ENCODE measurements at places on chromosomes 1 and 21. TPM values are rescaled to one million over a fixed set of nuclear protein-coding genes. Genes with fewer than 3 reads are reported as not detected.

DNA sequence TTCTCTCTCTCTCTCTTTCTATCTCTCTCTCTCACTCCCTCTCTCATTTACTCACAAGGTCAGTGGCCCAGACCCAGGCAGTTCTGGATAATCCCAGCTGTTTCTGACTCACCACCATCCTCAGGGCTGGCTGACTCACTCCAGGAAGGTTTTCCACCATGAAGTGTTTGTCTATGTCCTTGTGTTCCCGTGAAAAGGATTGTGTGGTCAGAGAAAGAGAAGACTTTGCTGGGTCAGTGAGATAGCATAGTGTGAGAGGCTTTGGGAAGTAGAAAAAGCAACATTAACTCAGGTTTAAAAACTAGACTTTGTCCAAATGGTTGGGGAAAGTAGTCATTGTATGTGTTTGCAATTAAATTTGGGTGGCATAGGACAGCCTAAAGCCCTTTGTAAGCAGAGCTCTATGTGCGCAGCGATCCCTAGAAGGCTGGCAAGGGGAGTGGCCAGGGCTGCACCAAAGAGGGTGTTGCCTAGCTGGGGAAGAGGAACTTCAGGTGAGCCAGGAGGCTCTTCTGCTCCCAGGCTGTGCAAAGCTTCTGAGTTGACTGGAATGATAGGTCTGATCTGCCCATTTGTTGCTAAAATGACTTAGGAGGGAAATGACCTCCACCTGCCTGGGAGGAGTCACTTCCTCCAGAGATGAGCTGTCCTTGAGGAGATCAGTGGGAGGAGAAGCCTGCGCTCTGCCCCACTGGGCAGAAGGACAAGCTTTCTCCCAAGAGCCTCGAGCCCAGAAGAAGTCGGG, 4.9 kb upstream of the CAPN2 start:
- peaks cover 9% of the 10 kb centered on the region for H3K27me3 ChIP-seq
- H3K36me3 ChIP-seq, result no peaks in the 10 kb centered on the region
- DNase-seq, result no peak
- no peak overlapping the region for H3K4me3 ChIP-seq
- H3K27ac ChIP-seq, result no peak overlapping the region

- no peaks in the 10 kb centered on the region for H3K27me3 ChIP-seq
- no peak overlapping the region for H3K27ac ChIP-seq
- H3K4me1 ChIP-seq, result peaks cover 22% of the 10 kb centered on the region
- no peak overlapping the region for H3K4me3 ChIP-seq
- peaks cover 10% of the 10 kb centered on the region for H3K36me3 ChIP-seq
These were observed 4.7 kb downstream of the GALE start for GRCh38 chr1:23795676-23796465.

GRCh38 chr1:67627906-67628305, 57.1 kb upstream of the GADD45A start:
- no peak overlapping the region for H3K4me3 ChIP-seq
- H3K36me3 ChIP-seq, result no peaks in the 10 kb centered on the region
- H3K4me1 ChIP-seq, result peaks cover 8% of the 10 kb centered on the region
- peaks cover 3% of the 10 kb centered on the region for H3K27me3 ChIP-seq
- no peak overlapping the region for H3K27ac ChIP-seq

DNA sequence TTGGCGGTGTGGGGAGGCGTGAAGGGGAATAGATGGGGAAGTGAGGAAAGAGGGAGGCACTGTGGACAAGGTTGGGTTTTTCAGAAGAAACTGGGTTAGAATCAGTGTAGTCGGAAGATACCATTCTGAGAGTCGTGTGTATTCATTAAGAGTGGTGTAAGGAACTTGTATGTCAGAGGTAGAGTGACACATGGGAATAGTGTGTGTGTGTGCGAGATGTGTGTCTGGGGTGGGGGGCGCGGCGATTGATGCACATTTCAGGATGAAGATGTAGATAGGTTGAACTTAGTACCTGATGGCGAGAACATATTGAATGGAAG, 878 bp downstream of the SMG7 start:
- H3K4me1 ChIP-seq, result peaks cover 21% of the 10 kb centered on the region
- H3K27ac ChIP-seq, result peak overlapping the region; percentile 98
- H3K36me3 ChIP-seq, result peaks cover 14% of the 10 kb centered on the region
- H3K27me3 ChIP-seq, result no peaks in the 10 kb centered on the region
- H3K4me3 ChIP-seq, result peak overlapping the region; percentile 94

DNA sequence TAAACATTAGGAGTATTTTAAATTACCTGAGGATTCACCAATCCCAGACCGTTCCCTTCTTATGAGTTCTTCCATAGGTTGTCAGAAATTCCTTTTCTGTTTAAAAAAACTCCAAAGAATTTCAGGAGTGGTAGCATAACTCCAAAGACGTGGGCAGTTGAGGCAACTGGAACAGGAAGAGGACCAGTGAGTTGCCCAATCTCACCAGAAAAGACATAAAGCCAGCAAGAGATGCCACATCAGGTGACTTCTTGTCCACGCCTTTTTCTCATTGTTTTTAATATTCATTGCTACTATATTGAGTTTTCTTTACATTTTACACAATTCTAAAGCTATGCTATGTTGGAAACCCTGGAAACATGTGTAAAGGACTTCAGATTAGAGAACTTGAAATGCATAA, 88.1 kb upstream of the JAK1 start:
- peaks cover under 1% of the 10 kb centered on the region for H3K27me3 ChIP-seq
- no peak overlapping the region for H3K4me3 ChIP-seq
- H3K27ac ChIP-seq, result no peak overlapping the region
- peaks cover 15% of the 10 kb centered on the region for H3K36me3 ChIP-seq
- no peak for DNase-seq
- H3K4me1 ChIP-seq, result peaks cover 15% of the 10 kb centered on the region

DNA sequence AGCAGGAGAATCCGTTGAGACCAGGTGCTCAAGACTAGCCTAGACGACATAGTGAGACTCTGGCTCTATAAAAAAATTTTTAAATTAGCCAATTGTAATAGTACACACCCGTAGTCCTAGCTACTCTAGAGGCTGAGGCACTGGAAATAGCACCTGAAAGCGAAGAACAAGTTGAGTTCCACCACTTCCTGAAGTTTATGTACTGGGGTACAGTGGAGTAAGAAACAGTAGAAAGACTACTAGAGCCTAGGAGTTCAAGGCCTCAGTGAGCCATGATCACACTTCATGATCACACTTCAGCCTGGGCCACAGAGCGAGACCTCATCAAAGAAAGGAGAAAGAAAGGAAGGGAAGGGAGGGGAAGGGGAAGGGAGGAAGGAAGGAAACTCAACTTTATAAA, 19.8 kb downstream of the RSBN1 start:
- peak overlapping the region; percentile 93 for H3K27ac ChIP-seq
- no peak for DNase-seq
- H3K4me3 ChIP-seq, result peak overlapping the region; percentile 20
- peaks cover 73% of the 10 kb centered on the region for H3K36me3 ChIP-seq
- H3K27me3 ChIP-seq, result no peaks in the 10 kb centered on the region

- DNase-seq, result peak; percentile 31
- H3K27ac ChIP-seq, result peak overlapping the region; percentile 67
- H3K36me3 ChIP-seq, result peaks cover 4% of the 10 kb centered on the region
- H3K27me3 ChIP-seq, result peaks cover 3% of the 10 kb centered on the region
- peak overlapping the region; percentile 91 for H3K4me3 ChIP-seq
- H3K4me1 ChIP-seq, result peaks cover 21% of the 10 kb centered on the region
These were observed 1.4 kb downstream of the UCK2 start for GRCh38 chr1:165828669-165829329.

DNA sequence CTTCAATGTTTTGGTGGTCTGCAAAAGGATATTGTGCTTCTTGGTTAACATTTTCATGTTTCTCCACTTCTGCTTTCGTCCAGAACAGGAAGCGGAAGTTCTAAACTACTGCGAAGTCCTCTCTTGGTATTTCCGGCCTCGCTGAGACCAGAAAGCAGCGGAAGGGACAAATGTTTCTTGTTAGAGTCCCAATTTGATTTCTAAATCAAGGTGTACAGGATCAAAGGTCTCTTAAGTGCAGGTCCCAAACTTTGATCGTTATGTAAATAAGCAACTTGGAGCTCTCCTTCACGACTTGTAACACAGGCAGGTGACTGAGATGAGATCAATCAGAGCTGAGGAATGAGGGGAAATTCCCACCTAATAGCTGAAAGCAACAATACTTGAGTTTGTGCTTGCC, 40.1 kb upstream of the HMCN1 start:
- no peak for DNase-seq
- H3K36me3 ChIP-seq, result peaks cover 13% of the 10 kb centered on the region
- peak overlapping the region; percentile 61 for H3K4me3 ChIP-seq
- H3K27ac ChIP-seq, result peak overlapping the region; percentile 89

- no peaks in the 10 kb centered on the region for H3K4me1 ChIP-seq
- no peak for DNase-seq
- H3K4me3 ChIP-seq, result no peak overlapping the region
- H3K27me3 ChIP-seq, result no peaks in the 10 kb centered on the region
- H3K27ac ChIP-seq, result no peak overlapping the region
These were observed 221.7 kb downstream of the HHIPL2 start for GRCh38 chr1:222326006-222326709.

DNA sequence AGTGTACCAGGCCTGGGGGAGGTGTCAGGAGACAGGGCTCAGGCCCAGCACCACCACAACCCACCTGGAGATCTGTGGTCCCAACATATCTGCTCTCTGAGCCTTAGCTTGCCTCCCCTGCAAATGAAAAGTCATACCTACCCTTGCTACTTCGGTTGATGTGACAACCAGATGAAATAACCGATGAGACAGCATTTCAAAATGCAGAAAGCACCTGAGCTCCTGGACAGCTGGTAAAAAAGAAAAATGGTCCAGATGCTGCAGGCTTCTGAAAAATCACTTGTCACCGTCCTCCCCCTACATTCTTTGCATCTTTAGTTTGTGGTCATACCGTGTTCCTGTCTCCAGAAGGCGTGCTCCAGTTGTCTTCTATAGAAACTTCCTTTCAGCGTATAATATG, 52.0 kb upstream of the COA6 start:
- H3K27me3 ChIP-seq, result peaks cover 3% of the 10 kb centered on the region
- peaks cover 22% of the 10 kb centered on the region for H3K4me1 ChIP-seq
- H3K27ac ChIP-seq, result peak overlapping the region; percentile 0
- DNase-seq, result no peak
- peaks cover 42% of the 10 kb centered on the region for H3K36me3 ChIP-seq

GRCh38 chr1:82517586-82517985, 716.9 kb downstream of the ADGRL2 start:
- no peak overlapping the region for H3K27ac ChIP-seq
- no peak overlapping the region for H3K4me3 ChIP-seq
- no peaks in the 10 kb centered on the region for H3K36me3 ChIP-seq

GRCh38 chr1:185483664-185484450, 166.8 kb upstream of the IVNS1ABP start:
- no peaks in the 10 kb centered on the region for H3K27me3 ChIP-seq
- H3K4me1 ChIP-seq, result peaks cover 7% of the 10 kb centered on the region
- no peak for DNase-seq
- H3K4me3 ChIP-seq, result no peak overlapping the region

DNA sequence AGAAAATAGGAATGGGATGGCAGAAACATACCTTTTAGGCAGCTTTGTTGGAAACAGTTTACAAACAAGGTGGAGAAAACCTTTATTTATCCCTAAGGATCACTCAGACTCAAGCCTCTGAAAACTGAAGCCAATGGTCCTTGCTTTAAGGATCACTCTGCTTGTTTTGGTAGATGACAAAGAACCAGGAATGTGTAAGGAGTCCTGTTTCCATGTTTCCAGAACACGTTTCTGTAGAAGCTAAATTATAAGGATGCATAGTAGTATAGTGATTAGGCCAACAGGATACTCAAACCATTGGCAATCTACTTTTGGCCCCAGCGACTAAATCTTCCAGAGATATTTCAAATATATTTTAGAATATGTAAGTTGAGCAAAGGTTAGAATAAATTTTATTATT, 149.1 kb upstream of the HP1BP3 start:
- peaks cover 12% of the 10 kb centered on the region for H3K4me1 ChIP-seq
- no peak overlapping the region for H3K27ac ChIP-seq
- no peaks in the 10 kb centered on the region for H3K27me3 ChIP-seq
- H3K36me3 ChIP-seq, result peaks cover 22% of the 10 kb centered on the region
- DNase-seq, result no peak

DNA sequence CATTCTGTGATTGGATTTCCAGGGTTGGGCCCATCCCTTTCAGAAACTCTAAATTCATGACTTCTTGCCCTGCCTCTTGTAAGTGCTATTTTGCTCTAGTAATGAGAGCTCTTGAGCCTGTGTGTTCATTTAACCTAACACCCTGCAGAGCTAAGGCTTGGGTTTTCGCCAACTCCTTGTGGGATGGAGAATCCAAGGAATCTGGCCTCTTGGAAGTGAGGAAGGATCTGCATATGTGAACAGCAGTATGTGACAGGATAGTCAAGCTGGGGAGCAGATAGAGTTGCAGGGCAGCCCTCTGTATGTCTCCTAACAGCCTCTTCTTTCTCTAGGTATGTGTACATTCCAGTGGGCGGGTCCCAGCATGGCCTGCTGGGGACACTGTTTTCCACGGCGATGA, 258.9 kb downstream of the HHAT start:
- no peaks in the 10 kb centered on the region for H3K27me3 ChIP-seq
- H3K36me3 ChIP-seq, result no peaks in the 10 kb centered on the region
- peaks cover 8% of the 10 kb centered on the region for H3K4me1 ChIP-seq
- no peak overlapping the region for H3K27ac ChIP-seq

GRCh38 chr1:156113282-156113950, 1.1 kb upstream of the LMNA start:
- H3K4me3 ChIP-seq, result no peak overlapping the region
- H3K27me3 ChIP-seq, result peaks cover 80% of the 10 kb centered on the region
- no peaks in the 10 kb centered on the region for H3K36me3 ChIP-seq
- peaks cover 11% of the 10 kb centered on the region for H3K4me1 ChIP-seq

- H3K27me3 ChIP-seq, result no peaks in the 10 kb centered on the region
- H3K27ac ChIP-seq, result no peak overlapping the region
- no peak overlapping the region for H3K4me3 ChIP-seq
- peaks cover 11% of the 10 kb centered on the region for H3K36me3 ChIP-seq
- no peak for DNase-seq
These were observed 115.2 kb upstream of the DMRTA2 start for GRCh38 chr1:50538476-50538875.

DNA sequence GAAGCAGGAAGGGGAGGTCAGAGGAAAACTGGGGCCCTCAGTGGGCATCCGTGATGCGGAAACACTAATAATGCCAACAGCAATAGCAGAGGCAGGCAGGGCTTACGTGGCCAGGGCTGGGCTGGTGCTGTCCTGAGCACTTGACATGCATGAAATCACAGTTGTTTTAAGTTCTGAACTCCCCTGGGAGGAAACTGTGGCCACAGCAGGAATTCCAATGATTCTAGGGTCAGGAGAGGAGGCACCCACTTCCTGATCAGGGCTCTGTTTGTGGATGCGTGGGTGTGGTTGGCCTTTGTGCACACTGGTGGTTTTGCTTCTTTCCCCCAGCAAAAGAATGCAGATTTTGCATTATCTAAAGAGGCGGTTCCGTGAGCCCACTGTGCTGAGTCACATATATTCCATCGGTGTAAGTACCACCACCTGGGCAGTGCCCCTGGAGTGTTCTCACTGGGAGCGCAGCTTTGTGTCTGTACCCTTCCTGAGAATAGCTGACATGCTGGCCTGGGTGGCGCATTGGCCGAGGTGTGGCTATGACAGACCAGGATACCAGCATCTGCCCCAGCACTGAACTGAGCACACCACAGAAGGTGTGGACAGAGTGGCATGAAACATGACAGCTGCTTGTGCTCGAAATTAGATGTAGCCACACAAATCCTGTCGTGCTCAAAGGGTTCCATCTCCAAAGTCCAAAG, 71.0 kb downstream of the PDE9A start:
- no peaks in the 10 kb centered on the region for H3K27me3 ChIP-seq
- no peak overlapping the region for H3K4me3 ChIP-seq
- peaks cover 5% of the 10 kb centered on the region for H3K36me3 ChIP-seq

CD84 gene
- 66.8 TPM for total RNA-seq

TAS1R1 gene
- not detected for total RNA-seq

MCOLN3 gene
- total RNA-seq, result 2.2 TPM

KRTAP15-1 gene
- not detected for total RNA-seq

ZNF684 gene
- 7.2 TPM for total RNA-seq

BRDT gene
- total RNA-seq, result not detected

MROH9 gene
- total RNA-seq, result not detected

C8B gene
- total RNA-seq, result not detected

ICOSLG gene
- 1.8 TPM for total RNA-seq

All from activated naive CD8-positive, alpha-beta T cell treated with anti-CD3 and anti-CD28 coated beads, Interleukin-2, amount 10 ng/mL, durations not matched to agents 7 days and 5 days (primary cell).